ENCODE measurements at places on chromosomes 12 and 14.
A peak's percentile ranks its signal among the peaks of the same experiment; 100 is the strongest.

DNA sequence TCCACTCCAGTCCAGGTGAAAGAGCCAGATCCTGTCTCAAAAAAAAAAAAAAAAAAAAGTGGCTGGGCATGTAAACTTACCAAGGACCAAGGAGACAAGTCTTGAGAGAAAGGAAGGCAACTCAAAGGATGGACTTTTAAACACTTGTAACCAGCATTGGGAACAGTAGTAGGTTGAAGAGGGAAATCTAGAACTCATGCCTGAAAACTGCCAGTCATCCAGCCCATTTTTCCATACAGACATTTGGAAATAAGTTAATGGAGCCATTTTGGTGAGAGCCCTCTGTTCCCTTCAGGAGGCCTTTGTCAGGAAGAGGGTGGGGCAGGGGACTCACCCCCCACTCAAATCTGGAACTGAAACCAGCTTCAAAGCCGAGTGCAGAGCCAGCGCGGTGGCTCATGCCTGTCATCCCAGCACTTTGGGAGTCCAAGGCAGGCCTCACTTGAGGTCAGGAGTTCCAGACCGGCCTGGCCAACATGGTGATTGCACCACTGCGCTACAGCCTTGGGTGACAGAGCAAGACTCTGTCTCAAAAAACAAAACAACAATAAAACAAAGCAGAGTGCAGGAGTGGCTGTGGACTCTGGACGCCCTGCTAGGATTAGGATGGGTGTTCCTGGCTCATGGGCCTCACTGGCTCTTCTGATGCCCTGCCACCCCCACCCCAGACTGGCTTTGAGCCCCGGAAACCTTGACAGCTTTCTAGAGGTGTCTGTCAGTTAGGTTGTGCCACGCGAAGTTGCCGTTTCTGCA is 1.6 kb upstream of the MLXIP start:
- no peak overlapping the region for H3K4me3 ChIP-seq
- H3K4me1 ChIP-seq: peaks cover 45% of the 10 kb centered on the region
- no peaks in the 10 kb centered on the region for H3K36me3 ChIP-seq
- no peaks in the 10 kb centered on the region for H3K27me3 ChIP-seq
- no peak overlapping the region for H3K27ac ChIP-seq
- no peak for DNase-seq

GRCh38 chr12:617304-617915 is 45.8 kb downstream of the NINJ2 start:
- peak overlapping the region; percentile 22 for H3K4me3 ChIP-seq
- H3K27ac ChIP-seq: peak overlapping the region; percentile 61
- H3K27me3 ChIP-seq: no peaks in the 10 kb centered on the region
- H3K36me3 ChIP-seq: no peaks in the 10 kb centered on the region
- DNase-seq: peak; percentile 62
- peaks cover 14% of the 10 kb centered on the region for H3K4me1 ChIP-seq

DNA sequence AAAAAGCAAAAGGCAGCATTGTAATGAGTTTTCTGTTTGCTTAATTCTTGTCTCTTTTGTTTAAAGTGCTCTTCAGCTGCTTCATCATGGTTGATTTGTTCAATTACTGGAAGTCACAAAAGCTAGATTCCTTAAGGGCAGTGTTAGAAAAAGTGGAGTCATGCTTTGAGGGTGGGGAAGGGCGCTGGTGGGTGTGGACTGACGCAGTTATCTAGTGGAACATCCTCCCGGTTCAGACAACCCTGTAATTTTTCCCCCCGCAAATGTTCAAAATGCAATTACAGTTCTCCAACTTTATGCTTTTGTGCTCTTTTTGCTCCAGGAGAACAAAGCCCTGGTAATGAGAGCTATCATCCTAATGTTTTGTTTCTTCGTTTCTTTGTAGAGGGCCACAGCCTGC is 2.1 kb downstream of the AKAP6 start:
- H3K27ac ChIP-seq: no peak overlapping the region
- DNase-seq: peak; percentile 52
- H3K4me1 ChIP-seq: no peaks in the 10 kb centered on the region
- H3K4me3 ChIP-seq: no peak overlapping the region

GRCh38 chr14:93708311-93708734 is 80.0 kb downstream of the PRIMA1 start:
- no peaks in the 10 kb centered on the region for H3K36me3 ChIP-seq
- H3K27ac ChIP-seq: no peak overlapping the region
- no peak for DNase-seq
- H3K27me3 ChIP-seq: no peaks in the 10 kb centered on the region
- no peak overlapping the region for H3K4me3 ChIP-seq
- no peaks in the 10 kb centered on the region for H3K4me1 ChIP-seq

DNA sequence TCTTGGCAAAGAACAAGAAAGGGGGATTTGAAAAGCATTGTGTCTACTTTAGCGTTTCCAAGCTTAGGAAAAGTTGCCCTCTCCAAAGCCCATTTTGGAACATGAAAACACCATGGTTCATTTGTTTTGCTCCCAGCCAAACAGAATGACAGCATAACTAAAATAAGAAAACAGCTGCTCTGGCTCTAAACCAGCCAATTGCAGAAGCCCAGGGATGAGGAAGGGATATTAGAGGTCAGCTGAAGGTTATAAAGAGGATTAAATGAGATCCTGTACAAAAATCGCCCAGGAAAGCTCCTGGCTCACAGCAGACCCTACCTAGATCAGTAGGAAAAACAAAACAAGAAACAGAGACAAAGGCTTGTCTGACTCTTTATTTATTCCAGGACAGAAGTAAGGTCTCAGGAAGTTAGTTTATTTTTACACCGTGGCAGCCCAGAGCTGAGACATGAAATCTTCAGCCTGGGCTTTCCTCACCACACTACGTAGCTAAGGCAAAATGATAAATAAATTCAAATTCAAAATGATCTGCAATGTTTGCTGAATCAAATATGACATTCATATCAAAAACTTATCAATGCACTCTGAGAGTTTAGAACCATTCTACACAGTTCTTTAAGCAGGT is 25.9 kb downstream of the SPX start:
- H3K36me3 ChIP-seq: peaks cover 11% of the 10 kb centered on the region
- DNase-seq: no peak
- H3K27ac ChIP-seq: no peak overlapping the region
- no peak overlapping the region for H3K4me3 ChIP-seq
- H3K4me1 ChIP-seq: no peaks in the 10 kb centered on the region

- peaks cover 2% of the 10 kb centered on the region for H3K4me1 ChIP-seq
- peak; percentile 84 for DNase-seq
- H3K27ac ChIP-seq: peak within 1 kb of the TSS; percentile 85
Observed at GRCh38 chr14:55411426-55412389, at the start of gene ATG14. TSS of gene ATG14 (minus strand) at chr14:55411830. CDS start at chr14:55411822, 8 bp downstream.

- H3K4me3 ChIP-seq: no peak overlapping the region
- H3K36me3 ChIP-seq: no peaks in the 10 kb centered on the region
- peaks cover 29% of the 10 kb centered on the region for H3K4me1 ChIP-seq
- H3K27ac ChIP-seq: no peak overlapping the region
- DNase-seq: no peak
- H3K27me3 ChIP-seq: no peaks in the 10 kb centered on the region
Observed at GRCh38 chr12:131865180-131865875, 29.1 kb upstream of the ULK1 start.

- H3K27me3 ChIP-seq: no peaks in the 10 kb centered on the region
- H3K27ac ChIP-seq: no peak overlapping the region
- H3K36me3 ChIP-seq: no peaks in the 10 kb centered on the region
- H3K4me1 ChIP-seq: peaks cover 50% of the 10 kb centered on the region
Observed at GRCh38 chr12:110244829-110245228, 36.2 kb upstream of the ATP2A2 start.

- DNase-seq: no peak
- H3K4me1 ChIP-seq: no peaks in the 10 kb centered on the region
- no peak overlapping the region for H3K4me3 ChIP-seq
- H3K36me3 ChIP-seq: no peaks in the 10 kb centered on the region
- no peak overlapping the region for H3K27ac ChIP-seq
- no peaks in the 10 kb centered on the region for H3K27me3 ChIP-seq
Observed at GRCh38 chr12:47750229-47750798, 8.4 kb downstream of the RAPGEF3 start.

GRCh38 chr12:6361834-6362233 is 13.5 kb downstream of the SCNN1A start:
- peaks cover 41% of the 10 kb centered on the region for H3K4me1 ChIP-seq
- no peak for DNase-seq
- H3K27ac ChIP-seq: peak overlapping the region; percentile 92
- H3K4me3 ChIP-seq: no peak overlapping the region

GRCh38 chr14:70905301-70905700 is 2.0 kb upstream of the PCNX1 start:
- no peak for DNase-seq
- H3K4me1 ChIP-seq: no peaks in the 10 kb centered on the region
- H3K27me3 ChIP-seq: no peaks in the 10 kb centered on the region
- no peaks in the 10 kb centered on the region for H3K36me3 ChIP-seq
- no peak overlapping the region for H3K27ac ChIP-seq
- no peak overlapping the region for H3K4me3 ChIP-seq

DNA sequence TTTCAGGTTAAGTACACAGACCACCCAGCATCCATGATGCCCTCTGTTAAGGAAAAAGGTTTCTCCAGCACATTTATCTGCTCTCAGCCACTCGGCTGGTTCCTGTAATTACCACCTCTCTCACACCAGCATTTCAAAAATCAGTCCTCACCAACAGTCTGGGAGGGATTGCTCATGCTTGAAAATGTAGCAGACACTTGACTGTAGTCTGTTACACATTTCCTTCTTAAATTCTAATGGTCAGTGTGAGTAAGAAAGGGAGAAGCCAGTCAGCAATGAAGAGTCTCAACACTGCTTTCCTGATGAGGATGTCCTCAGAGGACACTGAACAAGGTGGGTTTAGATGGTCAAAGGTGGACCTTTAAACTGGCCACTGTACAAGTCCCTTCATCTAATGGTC is 6.0 kb downstream of the ZBTB39 start:
- no peak overlapping the region for H3K27ac ChIP-seq
- H3K4me3 ChIP-seq: no peak overlapping the region
- H3K36me3 ChIP-seq: peaks cover 13% of the 10 kb centered on the region
- DNase-seq: no peak

DNA sequence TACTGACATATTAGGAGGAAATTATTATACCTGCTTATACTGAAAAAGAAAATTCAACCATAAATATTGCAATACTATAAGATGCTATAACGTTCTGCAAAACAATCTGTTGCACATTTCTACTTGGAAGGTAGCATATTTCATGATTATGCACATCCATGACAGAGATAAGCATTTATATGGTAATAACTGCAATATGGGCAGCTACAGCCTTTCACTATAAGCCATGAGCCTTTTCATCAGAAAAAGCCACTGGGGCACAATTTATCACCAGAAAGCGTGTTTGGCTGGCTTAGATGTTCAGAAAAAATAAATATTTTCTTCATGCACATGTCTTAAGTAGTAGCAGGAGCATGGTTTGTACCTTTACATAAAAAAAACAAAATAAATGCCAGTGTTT is 340.7 kb downstream of the GALC start:
- H3K36me3 ChIP-seq: no peaks in the 10 kb centered on the region
- DNase-seq: no peak
- no peaks in the 10 kb centered on the region for H3K27me3 ChIP-seq
- no peak overlapping the region for H3K4me3 ChIP-seq
- no peak overlapping the region for H3K27ac ChIP-seq

DNA sequence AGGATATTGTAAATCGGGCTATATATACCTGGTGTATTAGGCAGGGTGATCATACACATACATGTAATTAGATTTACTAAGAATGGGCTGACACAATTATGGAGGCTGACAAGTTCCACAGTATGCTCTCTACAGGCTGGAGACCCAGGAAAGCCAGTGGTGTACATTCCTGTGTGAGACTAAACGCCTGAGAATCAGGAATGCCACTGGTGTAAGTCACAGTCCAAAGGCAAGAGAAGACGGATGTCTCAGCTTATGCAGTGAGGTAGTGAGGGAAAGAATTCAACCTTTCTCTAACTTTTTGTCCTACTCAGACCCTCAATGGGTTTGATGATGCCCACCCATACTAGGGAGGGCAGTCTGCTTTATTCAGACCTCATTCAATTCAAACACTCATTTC is 57.1 kb downstream of the METTL25 start:
- H3K4me1 ChIP-seq: no peaks in the 10 kb centered on the region
- H3K27me3 ChIP-seq: no peaks in the 10 kb centered on the region
- no peaks in the 10 kb centered on the region for H3K36me3 ChIP-seq

DNA sequence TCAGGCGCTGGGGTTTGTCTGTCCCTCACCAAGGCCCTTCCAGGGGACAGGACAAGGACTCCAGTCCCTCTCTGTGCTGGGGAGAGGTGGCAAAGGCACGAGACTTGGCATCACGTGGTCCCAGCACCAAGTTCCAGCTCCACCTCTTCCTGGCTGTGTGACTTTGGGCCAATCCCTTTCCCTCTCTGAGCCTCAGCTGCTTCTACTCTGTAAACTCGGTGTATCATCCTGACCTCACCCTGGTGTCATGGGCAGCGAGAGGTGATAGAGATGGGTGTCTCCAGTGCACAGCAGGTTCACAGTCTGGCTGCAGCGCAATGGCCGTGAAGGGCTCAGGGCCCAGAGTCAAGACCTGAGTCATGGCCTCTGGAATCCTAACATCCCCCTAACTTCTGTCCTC is 54.0 kb downstream of the MVK start:
- no peak overlapping the region for H3K4me3 ChIP-seq
- no peak for DNase-seq
- H3K4me1 ChIP-seq: no peaks in the 10 kb centered on the region
- no peaks in the 10 kb centered on the region for H3K36me3 ChIP-seq
- no peak overlapping the region for H3K27ac ChIP-seq
- no peaks in the 10 kb centered on the region for H3K27me3 ChIP-seq

- no peak for DNase-seq
- no peaks in the 10 kb centered on the region for H3K4me1 ChIP-seq
Observed at GRCh38 chr12:40287369-40287975, 62.7 kb downstream of the LRRK2 start.

DNA sequence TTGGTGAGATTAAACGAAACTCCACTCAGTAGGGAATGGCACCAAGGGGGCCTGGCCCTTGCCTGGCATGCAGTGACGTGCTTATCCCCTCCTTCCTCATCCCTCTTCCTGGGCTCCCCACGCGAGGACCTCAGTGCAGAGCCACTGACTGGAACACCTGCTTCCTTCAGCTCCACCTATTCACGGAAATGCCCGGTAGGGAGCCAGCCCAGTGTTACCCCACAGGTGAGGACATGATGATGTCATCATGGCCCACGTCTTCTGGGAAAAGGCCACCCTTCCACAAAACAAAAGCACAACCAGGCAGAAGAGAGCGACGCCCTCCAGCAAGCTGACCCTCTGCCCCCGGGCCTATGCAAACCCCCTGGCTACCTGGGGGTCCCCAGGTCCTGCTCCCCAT is 42.1 kb downstream of the CCDC85C start:
- H3K27me3 ChIP-seq: no peaks in the 10 kb centered on the region
- peak overlapping the region; percentile 73 for H3K27ac ChIP-seq
- no peak overlapping the region for H3K4me3 ChIP-seq
- H3K36me3 ChIP-seq: no peaks in the 10 kb centered on the region

- H3K4me3 ChIP-seq: no peak overlapping the region
- no peak overlapping the region for H3K27ac ChIP-seq
- no peaks in the 10 kb centered on the region for H3K36me3 ChIP-seq
- no peak for DNase-seq
Observed at GRCh38 chr12:66403746-66404145, 101.5 kb downstream of the HELB start.

- H3K27ac ChIP-seq: no peak overlapping the region
- no peak for DNase-seq
- no peaks in the 10 kb centered on the region for H3K4me1 ChIP-seq
- H3K36me3 ChIP-seq: no peaks in the 10 kb centered on the region
Observed at GRCh38 chr12:28879379-28879778, 269.7 kb upstream of the FAR2 start.
